ENCODE measurements at places on chromosomes 5 and 9.

- DNase-seq: no peak
Measured at GRCh38 chr9:93678199-93679019, 102.0 kb downstream of the PHF2 start.

- no peak for DNase-seq
Measured at GRCh38 chr9:83451308-83451707, 86.9 kb downstream of the FRMD3 start.

DNA sequence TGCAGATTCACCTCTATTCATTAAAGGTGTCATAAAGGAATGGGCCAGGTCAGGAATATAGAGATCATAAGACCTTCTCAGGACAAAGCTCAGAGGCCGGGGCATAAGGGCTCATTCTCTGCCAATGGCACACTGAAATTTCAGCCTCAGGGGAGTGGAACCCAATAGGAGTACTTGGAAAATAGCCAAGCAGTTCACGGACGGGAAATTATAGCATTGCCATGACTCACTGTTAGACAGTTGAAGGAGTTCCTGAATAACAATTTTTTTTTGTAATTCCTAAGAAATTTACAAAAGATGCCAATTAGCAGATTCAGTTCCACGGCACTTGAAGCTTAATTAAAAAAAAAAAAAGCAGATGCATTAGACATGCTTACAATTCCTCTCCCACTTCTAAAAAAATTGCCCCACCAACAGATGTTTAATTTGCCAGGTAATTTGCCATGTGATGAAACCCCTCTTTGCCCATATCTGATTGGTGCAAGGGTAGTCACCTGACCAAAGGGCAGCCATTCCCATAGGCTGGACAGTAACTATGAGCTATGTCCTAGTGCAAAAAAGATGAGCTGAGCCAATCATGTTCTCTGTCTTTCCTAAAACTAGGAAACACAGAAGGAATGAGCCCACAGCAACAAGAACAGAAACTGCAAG, 58.6 kb downstream of the PTCD2 start:
- DNase-seq: peak; percentile 88

GRCh38 chr5:109410389-109411148, 795 bp upstream of the PJA2 start:
- peak; percentile 62 for DNase-seq

DNA sequence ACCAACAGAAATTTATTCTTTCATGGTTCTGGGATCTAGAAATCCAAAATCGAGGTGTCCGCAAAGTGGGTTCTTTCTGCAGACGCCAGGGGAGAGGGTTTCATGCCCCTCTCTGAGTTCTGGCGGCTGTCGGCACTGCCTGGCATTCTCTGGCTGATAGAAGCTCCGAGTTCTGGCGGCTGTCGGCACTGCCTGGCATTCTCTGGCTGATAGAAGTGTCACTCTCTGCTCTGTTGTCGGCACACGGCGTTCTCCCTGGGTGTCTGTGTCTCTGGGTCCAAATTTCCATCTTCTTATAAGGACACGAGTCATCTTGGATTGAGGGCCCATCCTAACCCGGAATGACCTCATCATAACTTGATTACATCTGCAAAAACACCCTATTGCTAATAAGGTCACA, 7.6 kb downstream of the GFI1B start:
- DNase-seq: no peak

DNA sequence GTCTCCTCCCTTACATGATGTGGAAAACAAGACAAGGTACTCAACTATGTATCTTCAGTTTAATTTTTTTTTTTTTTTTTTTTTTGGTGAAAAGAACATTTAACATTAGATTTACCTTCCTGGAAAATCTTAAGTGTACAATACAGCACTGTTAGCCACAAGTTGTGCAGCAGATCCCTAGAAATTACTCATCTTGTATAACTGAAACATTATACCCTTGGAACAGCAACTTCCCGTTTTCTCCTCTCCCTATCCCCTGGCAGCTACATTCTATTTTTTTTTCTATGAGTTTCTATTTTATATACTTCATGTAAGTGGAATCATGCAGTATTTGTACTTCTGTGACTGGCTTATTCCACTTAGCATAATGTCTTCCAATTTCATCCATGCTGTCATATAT, 421.9 kb upstream of the FTMT start:
- DNase-seq: no peak

GRCh38 chr9:126613651-126614050, at the start of gene LMX1B:
Gene LMX1B, plus strand, starts transcription at chr9:126613928. Its CDS starts 522 bp downstream, at chr9:126614450.
- DNase-seq: peak; percentile 69

GRCh38 chr5:1899201-1899600, 16.5 kb upstream of the IRX4 start:
- DNase-seq: no peak

DNA sequence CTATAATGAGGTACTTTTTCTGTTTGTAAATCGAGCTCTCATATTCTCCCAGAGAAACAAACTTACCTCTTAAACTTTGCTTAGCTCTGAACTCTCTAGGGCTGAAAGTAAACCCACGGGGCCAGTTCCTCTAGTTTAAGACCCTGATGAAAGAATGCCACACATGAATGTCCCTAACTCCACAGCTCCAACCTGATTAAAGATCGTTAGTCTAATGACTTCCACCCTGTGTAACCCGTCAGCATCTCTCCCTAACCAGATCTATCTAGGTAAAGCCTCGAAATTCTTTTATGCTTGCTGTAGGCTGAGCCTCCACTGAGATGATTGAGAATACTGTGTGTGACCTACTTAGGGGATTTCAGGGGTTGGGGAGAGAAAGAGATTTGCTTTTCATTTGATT, 27.0 kb downstream of the ADRA1B start:
- no peak for DNase-seq

GRCh38 chr9:27572566-27572917, 739 bp downstream of the C9orf72 start:
- DNase-seq: peak; percentile 80

- no peak for DNase-seq
Measured at GRCh38 chr9:117093891-117094844, 320.7 kb downstream of the ASTN2 start.

- DNase-seq: no peak
Measured at GRCh38 chr9:124493794-124494479, 13.3 kb downstream of the NR5A1 start.
